CD4-positive, alpha-beta T cell treated with Interleukin-17A for 1 hour (primary cell): ENCODE measurements at places on chromosomes 11 and 22.

DNA sequence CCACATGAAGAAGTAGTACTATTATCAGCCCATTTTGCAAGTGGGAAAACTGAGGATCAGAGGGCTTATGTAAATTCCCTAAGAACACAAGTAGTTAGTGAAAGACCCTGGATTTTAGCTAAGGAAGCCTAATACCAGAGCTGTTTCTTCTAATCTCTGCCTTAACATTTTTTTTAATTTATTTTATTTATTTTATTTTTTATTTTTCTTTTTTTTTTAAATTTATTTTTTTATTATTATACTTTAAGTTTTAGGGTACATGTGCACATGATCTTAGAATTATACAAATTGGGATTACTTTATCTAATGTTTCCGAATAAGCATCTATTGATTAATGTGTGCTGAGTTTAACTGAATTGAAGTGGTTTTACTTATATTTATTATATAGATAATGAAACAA lies 1015.3 kb downstream of the LRRC4C start:
- DNase-seq: no peak

GRCh38 chr22:50101870-50102565 lies 12.2 kb downstream of the MOV10L1 start:
- DNase-seq: no peak

GRCh38 chr11:33376331-33377310 lies 119.4 kb downstream of the HIPK3 start:
- DNase-seq: no peak

DNA sequence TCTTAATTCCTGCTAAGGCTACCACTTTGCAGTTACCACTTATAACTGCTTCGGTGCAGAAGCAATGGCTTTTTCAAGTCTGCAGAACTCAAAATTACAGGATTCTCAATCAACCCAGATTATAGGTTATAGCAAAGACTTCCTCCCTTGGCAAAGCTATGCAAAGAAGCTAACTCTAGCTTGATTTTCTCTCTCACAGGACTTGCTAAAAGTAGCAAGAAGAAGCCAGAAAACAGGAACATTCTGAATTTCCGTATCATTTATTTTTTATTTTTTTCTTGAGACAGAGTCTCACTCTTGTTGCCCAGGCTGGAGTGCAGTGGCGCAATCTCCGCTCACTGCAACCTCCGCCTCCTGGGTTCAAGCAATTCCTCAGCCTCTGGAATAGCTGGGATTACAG lies 10.7 kb upstream of the PLEKHB1 start:
- no peak for DNase-seq

DNA sequence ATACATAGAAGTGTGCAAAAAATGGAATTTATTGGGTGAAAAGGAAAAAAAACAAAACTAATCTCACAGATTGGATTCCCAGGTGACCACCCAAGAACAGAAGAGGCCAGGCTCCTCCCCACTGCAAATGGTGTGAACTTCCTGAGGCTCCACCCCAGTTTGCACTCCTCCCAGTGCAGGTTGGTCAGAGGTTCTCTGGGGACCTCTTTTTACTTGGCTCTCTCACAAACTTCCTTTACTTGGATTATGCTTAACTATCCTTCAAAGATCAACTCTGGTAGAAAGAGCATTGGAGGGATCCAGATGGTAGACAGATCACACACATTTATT lies 138.9 kb upstream of the CCDC90B start:
- no peak for DNase-seq

GRCh38 chr11:71363721-71364120 lies 84.5 kb downstream of the DHCR7 start:
- DNase-seq: no peak

DNA sequence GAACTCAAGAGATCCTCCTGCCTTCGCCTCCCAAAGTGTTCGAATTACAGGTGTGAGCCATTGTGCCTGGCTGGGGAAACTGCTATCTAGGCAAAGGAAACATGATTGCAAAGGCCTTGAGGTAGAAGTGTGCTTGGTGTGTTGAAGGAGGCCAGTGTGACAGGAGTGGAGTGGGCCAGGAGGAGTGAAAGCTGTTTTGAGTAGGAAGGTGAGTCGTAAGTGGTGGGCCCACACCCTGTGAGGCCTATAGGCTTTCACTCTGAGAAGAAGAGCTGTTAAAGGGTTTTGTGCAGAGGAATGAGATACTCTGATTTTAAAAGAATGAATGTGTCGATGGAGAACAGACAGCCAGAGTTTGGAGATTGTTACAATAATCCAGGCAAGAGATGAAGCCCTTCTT lies 43.4 kb downstream of the WEE1 start:
- no peak for DNase-seq

DNA sequence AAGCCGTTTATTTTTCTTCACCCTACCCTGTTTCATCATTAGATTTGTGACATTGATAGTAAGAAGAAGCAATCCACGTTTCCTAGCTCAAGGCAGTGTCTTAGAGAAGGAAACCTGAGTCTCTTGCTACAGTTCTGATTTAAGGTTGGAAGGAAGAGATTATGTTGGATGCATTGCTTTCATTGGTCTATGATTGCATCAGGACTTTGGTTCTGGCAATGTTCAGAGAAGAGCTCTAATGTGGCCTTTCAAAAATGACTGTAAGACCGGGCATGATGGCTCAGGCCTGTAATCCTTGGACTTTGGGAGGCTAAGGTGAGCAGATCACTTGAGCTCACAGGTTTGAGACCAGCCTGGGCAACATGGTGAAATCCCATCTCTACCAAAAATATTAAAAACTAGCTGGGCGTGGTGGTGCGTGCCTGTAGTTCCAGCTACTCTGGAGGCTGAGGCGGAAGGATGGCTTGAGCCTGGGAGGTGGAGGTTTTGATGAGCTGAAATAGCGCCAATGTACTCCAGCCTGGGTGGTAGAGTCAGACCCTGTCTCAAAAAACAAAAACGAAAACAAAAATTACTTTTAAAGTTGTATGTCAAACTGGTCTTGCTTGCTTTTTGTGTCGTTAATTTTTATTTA lies 4.1 kb downstream of the NUCB2 start:
- no peak for DNase-seq

- no peak for DNase-seq
These were observed at the start of gene SLC6A5 for GRCh38 chr11:20599221-20600019. Gene SLC6A5, plus strand, starts transcription at chr11:20599608. Its CDS starts 65 bp downstream, at chr11:20599673.

DNA sequence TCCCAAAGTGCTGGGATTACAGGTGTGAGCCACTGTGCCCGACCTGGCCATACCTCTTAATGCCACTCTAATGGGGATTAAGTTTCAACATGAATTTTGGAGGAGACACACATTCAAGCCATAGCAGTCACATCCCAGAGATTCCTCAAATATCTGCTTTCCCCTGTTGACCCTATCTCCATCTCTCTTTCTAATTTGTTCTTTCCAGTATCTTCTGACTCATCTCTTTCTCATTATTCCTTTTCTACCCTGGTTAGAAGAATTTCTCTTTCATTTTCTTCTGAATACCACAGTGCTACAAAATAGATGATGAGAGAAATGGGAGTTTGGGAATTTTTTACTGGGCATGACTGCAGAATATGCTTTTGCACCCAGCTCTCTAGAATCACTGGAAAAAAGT lies 5.1 kb downstream of the OR10V1 start:
- DNase-seq: no peak

DNA sequence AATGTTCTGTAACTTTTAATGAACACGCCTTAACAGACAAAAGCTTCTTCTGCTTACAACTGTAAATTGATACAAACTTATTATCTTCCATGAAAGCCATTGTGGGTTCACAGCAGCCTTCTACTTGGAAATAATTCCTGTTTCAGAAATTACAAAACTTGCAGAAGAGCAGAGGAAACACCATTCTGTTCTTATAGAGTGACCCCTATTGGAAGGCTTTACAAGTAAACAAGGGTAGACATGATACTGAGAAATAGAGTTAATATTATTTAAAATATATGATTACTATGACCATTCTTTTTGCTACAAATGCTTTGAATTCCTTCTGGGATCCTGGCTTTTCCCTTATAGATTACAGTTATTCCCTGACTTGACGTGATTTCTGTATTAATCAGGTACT lies 32.4 kb upstream of the KCNA4 start:
- no peak for DNase-seq

GRCh38 chr11:97815667-97816066 lies 1205.1 kb upstream of the CNTN5 start:
- no peak for DNase-seq

GRCh38 chr11:106706355-106706754 lies 311.9 kb downstream of the GUCY1A2 start:
- no peak for DNase-seq

DNA sequence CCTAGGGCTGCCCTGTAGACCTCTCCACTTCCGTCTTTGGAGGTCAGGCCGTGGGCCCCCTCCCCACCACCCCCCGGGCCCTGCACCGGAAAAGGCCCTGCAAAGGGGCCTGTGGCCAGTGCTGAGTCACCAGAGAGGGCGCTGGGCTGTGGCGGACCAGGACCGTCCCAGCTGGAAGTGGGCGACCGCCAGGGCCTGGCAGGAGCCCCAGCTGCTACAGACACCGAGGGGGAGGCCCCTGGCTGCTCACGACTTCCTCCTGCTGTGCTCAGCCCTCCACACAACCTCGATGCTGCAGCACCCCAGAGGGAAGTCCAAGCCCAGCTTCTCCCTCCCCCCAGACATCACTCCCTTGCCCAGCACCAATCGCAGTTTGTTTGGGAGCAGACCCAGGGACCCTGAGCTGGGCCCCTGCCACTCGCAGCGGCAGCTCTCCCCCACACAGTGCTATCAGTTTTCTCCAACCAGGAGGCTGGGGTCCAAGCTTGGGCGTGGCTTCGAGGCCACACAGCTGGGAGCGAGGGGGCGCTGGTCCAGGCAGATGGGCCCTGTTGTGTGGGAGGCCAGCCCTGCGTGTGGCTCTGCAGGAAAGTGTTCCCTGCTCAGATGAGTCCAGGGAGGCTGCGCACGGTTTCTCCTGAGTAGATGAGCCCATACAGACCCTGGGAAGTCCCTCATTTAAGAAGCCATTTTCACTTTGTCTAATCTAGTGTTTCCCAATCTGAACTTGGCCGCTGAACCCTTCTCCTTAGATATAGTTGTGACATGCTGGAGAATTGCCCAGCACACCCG lies 5.6 kb upstream of the SH3BP1 start:
- peak; percentile 67 for DNase-seq

DNA sequence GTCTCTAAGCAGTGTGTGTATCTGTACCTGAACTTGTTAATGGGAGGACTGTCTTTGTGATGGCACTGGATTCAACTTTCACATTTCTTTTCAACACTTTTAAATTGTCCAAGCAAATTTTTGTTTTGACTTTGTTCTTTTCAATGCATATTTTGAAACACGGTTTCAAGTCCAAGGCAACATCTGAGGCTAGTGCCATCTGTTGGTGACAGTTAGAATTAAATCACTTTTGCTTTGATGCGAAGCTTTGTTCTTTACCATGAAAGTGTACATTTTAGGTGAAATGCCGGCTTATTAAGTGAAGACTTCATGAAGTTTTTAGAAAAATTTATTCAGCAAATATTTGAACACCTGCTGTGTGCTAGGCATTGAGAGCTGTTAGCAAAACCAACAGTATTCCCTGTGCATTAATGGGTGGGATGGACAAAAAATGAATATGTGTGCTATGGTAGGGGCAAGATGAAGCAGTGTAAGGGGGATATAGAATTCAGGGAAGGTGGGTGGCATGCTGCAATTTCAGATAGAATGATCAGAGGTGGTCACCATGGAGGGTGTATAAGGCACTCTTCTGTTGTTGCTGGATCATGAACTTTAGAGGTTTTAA lies 70.2 kb downstream of the DDX10 start:
- peak; percentile 37 for DNase-seq

GRCh38 chr22:22745225-22746060 lies 101.0 kb downstream of the GGTLC2 start:
- peak; percentile 61 for DNase-seq

DNA sequence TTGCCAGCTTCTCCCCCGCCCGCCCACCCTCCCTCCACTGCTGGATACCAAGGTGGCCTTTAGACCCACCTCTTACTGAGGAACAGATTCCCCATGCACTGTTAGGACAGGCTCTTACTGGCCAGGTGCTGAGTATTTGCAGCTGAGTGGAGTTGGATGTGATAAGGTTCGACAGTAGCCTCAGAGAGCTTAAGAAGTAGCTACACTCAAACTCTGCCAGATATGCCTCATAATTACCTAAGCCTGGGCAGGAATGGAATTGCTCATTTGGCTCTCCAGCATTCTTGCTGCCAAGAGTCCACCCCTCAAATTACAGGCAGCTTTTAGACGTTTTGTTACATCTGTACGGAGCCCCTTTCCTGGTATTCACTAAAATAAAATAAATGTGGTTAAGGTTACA lies 9.6 kb downstream of the FAM181B start:
- no peak for DNase-seq
